ENCODE measurements at places on chromosomes 16 and 17. TPM values are rescaled to one million over a fixed set of nuclear protein-coding genes. Genes with fewer than 3 reads are reported as not detected.

- H3K27me3 ChIP-seq, result no peaks in the 10 kb centered on the region
- H3K4me3 ChIP-seq, result no peak overlapping the region
- H3K36me3 ChIP-seq, result no peaks in the 10 kb centered on the region
- DNase-seq, result no peak
- no peaks in the 10 kb centered on the region for H3K4me1 ChIP-seq
- H3K27ac ChIP-seq, result no peak overlapping the region
These were observed 66.1 kb downstream of the SMG6 start for GRCh38 chr17:2237521-2237921.

DNA sequence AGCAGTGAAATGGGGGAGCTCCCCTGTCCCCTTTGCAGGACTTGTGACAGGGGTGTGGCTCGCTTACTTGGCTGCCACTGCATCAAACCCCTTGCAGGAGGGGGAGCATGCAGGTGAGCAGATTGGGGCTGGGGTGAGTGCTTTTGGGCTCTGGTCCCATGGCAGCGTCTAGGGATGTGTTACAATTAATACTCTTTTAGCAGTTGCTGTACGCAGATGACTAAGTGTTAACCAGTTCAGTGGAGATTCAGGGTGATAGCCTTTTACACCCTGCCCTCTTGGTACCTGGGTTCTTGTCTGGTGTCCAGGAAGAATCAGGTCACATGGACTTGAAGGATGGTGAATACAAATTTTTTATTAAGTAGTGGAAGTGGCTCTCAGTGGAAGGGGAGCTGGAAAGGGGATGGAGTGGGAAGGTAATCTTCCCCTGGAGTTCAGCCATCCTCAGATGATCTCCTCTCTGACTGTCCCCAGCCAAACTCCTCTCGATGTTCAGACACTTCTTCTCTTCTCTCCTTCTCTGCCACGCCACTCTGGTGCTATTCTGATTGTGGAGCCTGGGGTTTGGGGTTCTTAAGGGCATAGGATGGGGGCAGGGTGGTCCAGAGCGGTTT is 100.1 kb downstream of the MARF1 start:
- no peak overlapping the region for H3K4me3 ChIP-seq
- no peaks in the 10 kb centered on the region for H3K27me3 ChIP-seq
- no peak overlapping the region for H3K27ac ChIP-seq
- no peaks in the 10 kb centered on the region for H3K4me1 ChIP-seq

DNA sequence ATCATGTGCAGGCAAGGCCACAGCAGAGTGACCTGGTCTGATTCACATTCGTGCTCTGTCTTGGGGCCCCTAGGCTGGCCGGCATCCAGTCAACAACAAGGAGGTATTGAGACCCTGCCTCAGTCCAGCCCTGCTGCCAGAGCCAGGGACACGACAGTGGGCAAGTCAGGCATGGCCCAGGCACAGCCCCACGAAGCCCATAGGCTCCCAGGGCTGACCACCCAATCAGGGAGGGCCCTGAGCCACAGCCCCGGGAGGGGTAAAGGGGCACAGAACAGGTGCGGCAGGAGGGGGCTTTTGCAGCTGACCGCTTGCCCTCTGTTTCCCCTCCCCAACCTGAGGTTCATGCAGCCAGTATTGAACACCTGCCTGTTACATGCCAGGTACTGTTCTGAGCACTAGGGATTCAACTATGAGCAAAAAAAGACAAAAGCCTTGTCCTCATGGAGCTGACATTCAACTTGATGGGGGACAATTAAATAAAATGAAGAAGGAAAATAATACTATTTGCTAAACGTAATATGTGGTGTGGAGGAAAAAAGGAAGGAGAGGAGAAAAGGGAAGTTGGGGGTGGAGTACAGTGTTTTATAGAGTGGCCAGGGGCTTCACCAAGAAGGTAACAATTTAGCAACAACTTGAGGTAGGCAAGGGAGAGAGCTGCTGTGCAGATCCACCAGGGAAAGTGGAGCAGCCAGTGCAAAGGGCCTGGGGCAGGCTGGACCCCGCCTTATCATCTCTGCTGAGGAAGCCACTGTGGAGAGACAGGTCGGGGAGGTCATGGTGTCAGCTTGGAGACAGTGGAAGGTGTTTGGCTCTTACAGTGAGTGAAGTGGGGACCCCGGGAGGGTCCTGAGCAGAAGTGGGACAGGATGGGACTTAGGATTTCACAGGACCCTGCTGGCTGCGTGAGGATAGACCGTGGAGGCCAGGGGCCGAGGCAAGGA is 6.1 kb downstream of the DRC3 start:
- H3K27ac ChIP-seq, result no peak overlapping the region
- no peak overlapping the region for H3K4me3 ChIP-seq
- no peak for DNase-seq
- peaks cover 30% of the 10 kb centered on the region for H3K27me3 ChIP-seq

GRCh38 chr17:79182176-79183042 is 107.8 kb downstream of the ENGASE start:
- DNase-seq, result no peak
- H3K36me3 ChIP-seq, result no peaks in the 10 kb centered on the region
- no peak overlapping the region for H3K27ac ChIP-seq
- H3K27me3 ChIP-seq, result peaks cover 50% of the 10 kb centered on the region
- H3K4me3 ChIP-seq, result no peak overlapping the region
- no peaks in the 10 kb centered on the region for H3K4me1 ChIP-seq

- no peaks in the 10 kb centered on the region for H3K27me3 ChIP-seq
- no peak for DNase-seq
- no peaks in the 10 kb centered on the region for H3K4me1 ChIP-seq
- no peak overlapping the region for H3K4me3 ChIP-seq
- H3K36me3 ChIP-seq, result no peaks in the 10 kb centered on the region
- H3K27ac ChIP-seq, result no peak overlapping the region
These were observed 223.5 kb downstream of the CYB561 start for GRCh38 chr17:63222655-63223054.

DNA sequence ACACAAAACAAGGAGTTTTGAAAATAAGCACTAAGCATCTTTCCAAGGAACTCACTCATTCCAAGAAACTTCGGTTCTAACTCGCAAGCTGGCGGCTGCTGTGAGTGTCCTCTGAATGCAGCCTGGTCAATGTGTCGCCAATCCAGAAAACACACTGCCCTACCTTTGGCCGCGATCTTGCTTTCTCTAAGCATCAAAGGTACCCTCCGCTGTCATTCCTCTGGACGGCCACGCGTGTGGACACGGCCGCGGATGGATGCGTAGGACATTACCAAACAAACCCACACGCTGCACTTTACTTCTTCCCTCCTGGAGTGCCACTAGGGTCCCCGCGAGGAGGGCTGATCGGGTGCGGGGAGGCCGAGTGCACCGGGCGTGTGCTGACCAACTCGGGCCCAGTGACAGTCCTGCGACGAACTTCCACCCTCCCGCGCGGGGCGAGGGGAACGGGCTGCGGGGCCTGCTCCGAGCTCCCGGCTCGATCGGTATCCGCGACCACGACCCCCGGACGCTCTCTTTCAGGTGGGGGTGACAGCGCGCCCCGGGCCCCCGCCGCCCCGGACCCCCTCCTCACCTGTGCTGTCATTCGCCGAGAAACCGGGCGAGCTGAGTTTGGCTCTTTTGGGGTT is 1.1 kb downstream of the CREBBP start:
- no peaks in the 10 kb centered on the region for H3K27me3 ChIP-seq
- peak overlapping the region; percentile 66 for H3K4me3 ChIP-seq
- H3K36me3 ChIP-seq, result peaks cover 3% of the 10 kb centered on the region
- peak; percentile 15 for DNase-seq
- peaks cover 3% of the 10 kb centered on the region for H3K4me1 ChIP-seq
- no peak overlapping the region for H3K27ac ChIP-seq

DNA sequence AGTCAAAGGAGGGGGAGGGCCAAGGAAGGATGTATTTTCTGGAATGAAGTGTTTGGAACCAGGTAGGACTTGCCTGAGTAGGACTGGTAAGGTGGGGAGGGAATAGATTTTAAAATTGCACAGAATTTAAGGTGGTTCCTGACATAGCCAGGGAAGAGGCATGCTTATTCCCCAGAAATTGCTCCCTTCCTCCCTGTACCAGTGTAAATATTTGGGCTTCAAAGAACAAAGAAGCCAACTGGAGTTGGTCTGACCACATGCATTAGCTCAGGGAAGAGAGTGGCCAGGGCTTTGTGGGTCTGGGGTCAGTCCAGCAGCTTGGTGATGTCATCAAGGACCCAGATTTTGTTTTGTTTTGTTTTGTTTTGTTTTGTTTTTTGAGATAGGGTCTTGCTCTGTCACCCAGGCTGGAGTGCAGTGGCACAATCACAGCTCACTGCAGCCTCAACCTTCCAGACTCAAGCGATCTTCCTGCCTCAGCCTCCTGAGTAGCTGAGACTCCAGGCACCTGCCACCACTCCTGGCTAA is 9.3 kb upstream of the MRTFB start:
- no peaks in the 10 kb centered on the region for H3K36me3 ChIP-seq
- DNase-seq, result no peak

DNA sequence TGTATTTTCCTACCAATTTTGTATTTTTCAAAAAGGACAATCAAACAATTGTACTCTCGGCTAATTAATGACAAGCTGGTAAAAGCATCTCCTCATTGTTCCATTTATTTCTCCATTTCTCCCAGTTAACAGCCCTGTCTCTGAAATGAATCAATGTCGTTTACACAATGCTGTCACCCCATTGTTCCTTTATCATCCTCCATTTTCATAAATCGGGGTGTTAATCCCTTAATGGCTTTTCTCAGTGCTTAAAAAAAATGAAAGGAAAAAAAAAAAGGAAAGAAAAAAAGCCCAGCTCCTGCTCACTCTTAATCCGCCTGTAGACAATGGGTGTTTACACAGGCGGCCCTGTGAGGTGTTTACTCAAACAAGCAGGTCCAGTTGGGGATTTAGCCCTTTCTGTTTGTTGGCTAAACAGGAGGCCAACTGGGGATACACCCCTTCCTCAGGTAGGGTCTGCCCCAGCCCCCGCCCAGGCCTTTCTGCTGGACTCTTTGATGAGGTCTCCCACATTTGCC is 86.8 kb upstream of the SALL1 start:
- no peak overlapping the region for H3K4me3 ChIP-seq
- no peak overlapping the region for H3K27ac ChIP-seq
- H3K27me3 ChIP-seq, result peaks cover 3% of the 10 kb centered on the region
- no peak for DNase-seq
- no peaks in the 10 kb centered on the region for H3K36me3 ChIP-seq

DNA sequence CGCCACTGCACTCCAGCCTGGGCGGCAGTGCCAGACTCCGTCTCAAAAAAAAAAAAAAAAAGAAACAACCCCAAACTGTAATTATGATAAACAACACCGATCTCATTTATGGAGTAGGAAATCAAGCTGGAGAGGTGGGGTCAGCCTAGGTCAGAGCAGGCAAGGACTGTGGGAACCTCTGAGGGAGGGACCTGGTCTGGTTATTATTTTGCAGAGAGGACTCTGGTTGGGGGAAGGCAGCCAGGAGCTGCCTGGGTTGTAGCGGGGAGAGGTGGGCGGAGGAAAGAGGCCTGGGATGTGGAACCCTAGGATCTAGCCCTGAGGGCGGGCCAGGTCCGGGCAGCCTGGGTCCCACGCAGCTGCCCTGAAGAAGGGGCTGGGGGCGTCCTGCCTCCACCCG is 10.9 kb upstream of the HS3ST6 start:
- H3K4me3 ChIP-seq, result peak overlapping the region; percentile 58
- no peak overlapping the region for H3K27ac ChIP-seq
- H3K4me1 ChIP-seq, result no peaks in the 10 kb centered on the region

DNA sequence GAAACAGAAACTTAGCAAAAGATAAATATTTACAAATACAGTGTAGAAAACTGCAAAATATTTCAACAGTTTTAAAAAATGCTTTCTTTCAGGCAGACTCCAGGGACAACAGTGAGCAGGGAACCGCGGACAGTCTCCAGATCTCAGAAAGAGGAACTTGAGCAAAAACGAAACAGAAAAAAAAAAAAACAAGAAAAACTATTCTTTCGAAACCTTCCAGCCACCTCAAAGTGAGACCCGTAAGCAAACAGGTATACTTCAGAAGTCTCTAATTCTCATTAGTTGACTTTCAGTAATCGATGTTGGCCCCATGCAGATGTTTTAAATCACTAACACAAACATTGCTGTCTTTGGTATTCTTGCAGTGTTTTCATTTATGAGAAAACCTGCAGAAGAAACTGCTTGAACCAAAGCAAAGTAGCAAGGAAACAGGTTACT is 15.7 kb upstream of the CCL1 start:
- H3K4me3 ChIP-seq, result no peak overlapping the region
- no peaks in the 10 kb centered on the region for H3K36me3 ChIP-seq
- no peak for DNase-seq
- H3K27ac ChIP-seq, result no peak overlapping the region

DNA sequence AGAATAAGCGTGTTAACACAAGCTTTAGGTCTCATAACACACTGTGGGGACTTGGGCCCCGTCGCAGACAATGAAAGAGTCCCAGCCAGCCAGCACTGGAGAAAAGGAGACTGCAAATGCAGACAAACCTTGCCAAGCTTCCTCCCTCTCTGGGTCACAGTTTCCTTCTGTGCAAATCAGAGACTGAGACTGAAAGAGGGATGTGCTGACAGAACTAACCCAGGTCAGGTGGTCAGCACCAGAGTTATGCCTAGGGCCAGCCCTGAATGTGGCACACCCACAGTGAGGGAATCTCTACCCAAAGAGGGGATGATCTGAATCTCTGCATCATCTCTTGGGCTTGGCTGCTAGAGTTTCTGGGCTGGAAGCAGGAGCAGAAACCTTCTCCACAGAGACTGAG is 282.3 kb upstream of the CCL2 start:
- no peak for DNase-seq
- no peak overlapping the region for H3K27ac ChIP-seq
- H3K4me3 ChIP-seq, result no peak overlapping the region
- H3K4me1 ChIP-seq, result peaks cover 37% of the 10 kb centered on the region

DNA sequence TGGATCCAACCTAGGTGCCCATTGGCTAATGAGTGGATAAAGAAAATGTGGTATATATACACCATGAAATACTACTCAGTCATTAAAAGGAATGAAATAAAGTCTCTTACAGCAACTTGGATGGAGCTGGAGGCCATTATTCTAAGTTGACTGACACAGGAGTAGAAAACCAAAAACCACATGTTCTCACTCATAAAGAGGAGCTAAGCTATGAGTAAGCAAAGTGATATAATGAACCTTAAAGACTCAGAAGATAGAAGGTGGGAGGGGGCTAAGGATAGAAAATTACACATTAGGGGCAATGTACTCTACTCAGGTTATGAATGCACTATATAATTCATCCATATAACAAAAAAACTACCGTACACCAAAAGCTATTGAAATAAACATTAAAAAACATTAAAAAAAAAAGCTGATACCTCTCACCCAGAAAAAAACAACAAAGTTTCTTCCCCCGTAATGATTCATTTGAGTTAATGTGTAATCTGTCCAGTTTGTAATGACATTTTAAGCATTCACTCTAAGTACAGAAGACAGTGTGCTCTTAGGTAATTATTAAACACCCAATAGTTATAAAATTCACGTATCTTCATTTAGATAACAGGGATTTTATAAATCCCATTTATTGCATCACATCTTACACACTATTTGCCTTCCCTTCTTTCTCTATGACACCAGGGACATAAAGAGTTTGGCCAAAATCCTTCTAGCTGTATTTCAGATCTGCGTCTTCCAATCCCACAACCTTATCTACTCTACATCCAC is 941.5 kb downstream of the CDH11 start:
- no peaks in the 10 kb centered on the region for H3K4me1 ChIP-seq
- DNase-seq, result no peak
- no peak overlapping the region for H3K27ac ChIP-seq
- no peaks in the 10 kb centered on the region for H3K27me3 ChIP-seq
- no peak overlapping the region for H3K4me3 ChIP-seq

- H3K4me3 ChIP-seq, result peak overlapping the region; percentile 2
- peaks cover 46% of the 10 kb centered on the region for H3K4me1 ChIP-seq
- peak overlapping the region; percentile 85 for H3K27ac ChIP-seq
These were observed 9.2 kb downstream of the FSCN2 start for GRCh38 chr17:81537343-81537855.

The KRT39 gene
- total RNA-seq, result not detected

The LASP1 gene
- total RNA-seq, result 36.7 TPM

The LGALS9 gene
- total RNA-seq, result 0.05 TPM

The KIAA0753 gene
- total RNA-seq, result 14.3 TPM
